Fibroblast of villous mesenchyme (primary cell): ENCODE measurements at places on chromosomes 3 and 15. TPM values are rescaled to one million over a fixed set of nuclear protein-coding genes. Genes with fewer than 3 reads are reported as not detected.

DNA sequence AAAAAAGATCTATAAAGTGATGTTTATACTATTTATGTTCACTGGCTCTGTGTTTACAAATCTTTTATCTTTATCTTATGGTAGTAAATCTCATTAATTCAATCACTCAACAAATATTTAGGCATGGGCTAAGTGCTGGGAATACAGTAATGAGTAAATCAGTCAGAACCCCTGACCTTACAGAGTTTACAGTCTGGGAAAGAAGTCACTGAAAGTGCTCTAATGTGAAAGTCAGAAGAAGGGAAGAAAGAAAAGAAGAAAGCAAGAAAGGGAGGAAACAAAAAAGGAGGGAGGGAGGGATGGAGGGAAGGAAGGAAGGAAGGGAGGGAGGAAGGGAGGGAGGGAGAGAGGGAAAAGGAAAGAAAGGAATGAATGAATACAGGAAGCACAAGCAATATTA, 96.8 kb upstream of the SOX2 start:
- no peak for DNase-seq

DNA sequence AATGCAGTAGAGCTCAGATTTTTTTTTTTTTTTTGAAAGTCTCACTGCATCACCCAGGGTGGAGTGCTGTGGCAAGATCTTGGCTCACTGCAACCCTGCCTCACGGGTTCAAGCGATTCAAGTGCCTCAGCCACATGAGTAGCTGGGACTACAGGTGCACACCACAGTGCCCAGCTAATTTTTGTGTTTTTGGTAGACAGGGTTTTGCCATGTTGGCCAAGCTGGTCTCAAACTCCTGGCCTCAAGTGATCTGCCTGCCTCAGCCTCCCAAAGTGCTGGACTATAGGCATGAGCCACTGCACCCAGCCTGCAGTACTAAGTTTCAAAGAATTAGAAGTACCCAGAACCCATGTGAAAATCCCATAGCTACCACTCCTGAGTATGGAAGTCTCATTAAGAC, 14.5 kb downstream of the TRIM59 start:
- no peak for DNase-seq

Gene EFCC1
- total RNA-seq = not detected in 2 replicates

Gene PIK3R4
- 28.0 and 41.5 TPM in 2 replicates for total RNA-seq

GRCh38 chr3:14403619-14404155, 1.3 kb downstream of the SLC6A6 start:
- peak; percentile 19 for DNase-seq

DNA sequence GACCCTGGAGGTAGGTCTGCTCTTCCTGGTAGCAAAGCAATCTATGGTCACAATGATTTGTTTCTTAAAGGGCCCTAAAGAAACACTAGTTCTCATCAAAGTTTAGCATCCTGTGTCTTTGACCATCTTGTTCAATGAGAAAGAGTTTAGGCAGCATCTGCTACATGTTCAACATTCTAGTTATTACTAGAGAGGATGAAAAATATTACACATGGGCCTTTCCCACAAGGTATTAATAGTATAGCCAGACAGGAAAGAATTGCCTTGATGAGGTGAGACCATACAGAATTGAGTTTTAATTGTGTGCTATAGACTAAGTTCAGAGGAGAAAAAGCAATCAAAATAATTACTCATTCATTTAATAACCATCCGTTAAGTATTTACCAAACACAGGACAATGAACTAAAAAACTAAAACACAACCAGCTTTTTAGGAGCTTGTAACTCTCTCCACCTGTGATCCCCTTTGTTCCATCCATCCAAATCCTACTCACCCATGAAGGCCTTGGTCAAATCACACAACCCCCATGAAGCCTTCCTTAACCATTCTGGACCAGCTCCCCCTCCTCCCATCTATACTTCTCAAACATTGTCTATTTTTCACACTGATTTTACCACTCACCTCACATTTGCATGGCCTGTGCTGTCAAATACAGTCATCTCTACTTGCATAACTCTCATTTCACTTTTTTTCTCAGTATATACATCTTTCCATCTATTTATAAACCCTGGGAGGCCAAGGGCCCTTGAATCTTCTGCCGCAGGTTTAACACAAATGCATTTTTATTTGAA, 122.9 kb downstream of the RORA start:
- no peak for DNase-seq

DNA sequence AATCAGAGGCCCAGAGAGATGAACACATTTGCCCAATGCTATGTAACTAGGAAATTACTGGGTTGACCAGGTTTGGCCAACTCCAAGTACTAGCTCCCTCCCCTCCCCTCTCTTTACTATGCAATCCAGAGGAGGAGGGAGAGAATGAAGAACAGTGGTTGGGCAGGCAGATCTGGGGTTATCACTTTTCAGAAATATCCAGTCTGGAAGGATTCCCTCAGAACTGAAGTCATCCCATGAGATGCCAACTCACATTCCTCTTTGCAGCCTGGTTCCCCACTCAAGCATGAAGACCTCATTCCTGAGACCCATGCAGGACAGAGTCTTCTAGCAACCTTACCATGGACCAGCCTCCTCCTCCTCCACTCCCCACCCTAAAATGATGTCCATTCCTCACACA, 201.1 kb downstream of the TLE3 start:
- DNase-seq = no peak

DNA sequence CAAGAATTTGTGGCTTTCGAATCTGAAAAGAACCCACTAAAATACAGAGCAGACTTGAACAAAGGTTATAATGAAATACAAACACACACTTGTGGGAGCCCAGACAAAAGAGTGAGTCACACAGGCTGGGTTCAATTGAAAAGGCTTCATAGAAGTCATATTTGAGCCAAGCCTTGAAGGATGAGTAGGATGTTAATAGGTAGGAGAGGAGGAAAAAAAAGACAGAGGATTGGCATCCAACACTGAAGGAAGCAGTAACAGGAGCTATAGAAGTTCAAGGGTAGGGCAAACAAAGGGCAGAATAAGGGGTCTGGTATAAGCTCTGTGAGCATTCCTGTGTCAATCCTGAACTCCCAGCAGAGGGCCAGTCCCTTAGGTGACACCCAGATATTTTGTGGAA, 325.4 kb downstream of the FOXP1 start:
- peak; percentile 22 for DNase-seq
